ENCODE measurements at places on chromosomes 1 and 21. TPM values are rescaled to one million over a fixed set of nuclear protein-coding genes. Genes with fewer than 3 reads are reported as not detected.

LORICRIN gene
- total RNA-seq: not detected

GRCh38 chr1:234398849-234399381 is 25.7 kb downstream of the COA6 start:
- no peaks in the 10 kb centered on the region for H3K27me3 ChIP-seq
- peak overlapping the region; percentile 56 for H3K27ac ChIP-seq
- no peaks in the 10 kb centered on the region for H3K36me3 ChIP-seq
- H3K4me1 ChIP-seq: peaks cover 7% of the 10 kb centered on the region

DNA sequence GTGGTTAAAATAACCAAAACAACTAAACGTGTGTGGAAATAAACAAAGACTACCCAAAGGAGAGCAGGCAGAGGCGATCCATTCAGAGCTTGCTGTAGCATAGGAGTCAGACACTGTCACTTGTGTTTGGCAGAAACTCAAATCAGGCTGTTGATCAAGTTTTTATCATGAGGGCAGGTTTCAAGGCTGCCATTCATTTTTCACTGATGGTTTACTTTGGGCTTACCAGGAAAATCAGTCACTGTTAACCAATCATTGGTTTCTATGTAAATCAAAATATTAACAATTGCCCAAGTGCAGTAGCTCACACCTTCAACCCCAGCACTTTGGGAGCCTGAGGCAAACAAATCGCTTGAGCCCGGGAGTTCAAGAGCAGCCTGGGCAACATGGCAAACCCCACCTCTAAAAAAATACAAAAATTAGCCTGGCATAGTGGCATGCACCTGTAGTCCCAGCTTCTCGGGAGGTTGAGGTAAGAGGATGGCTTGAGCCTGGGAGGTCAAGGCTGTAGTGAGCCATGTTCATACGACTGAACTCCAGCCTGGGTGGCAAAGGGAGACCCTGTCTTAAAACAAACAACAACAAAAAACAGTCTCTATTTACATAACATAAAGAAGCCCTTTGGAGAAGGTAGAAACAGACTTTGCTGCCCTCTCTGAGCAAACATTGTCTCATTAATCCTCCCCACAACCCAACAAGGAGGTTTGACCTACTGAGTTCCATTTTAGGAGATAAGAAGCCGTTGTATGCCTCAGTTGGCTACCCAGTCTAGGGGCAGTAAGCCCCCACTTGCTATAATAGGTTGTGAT is 21.1 kb upstream of the ETS2 start:
- DNase-seq: no peak
- H3K4me1 ChIP-seq: no peaks in the 10 kb centered on the region
- H3K4me3 ChIP-seq: no peak overlapping the region

SPOCD1 gene
- 0.54 TPM for total RNA-seq

LAMC1 gene
- 0.33 TPM for total RNA-seq

RCAN1 gene
- 8.9 TPM for total RNA-seq

DNA sequence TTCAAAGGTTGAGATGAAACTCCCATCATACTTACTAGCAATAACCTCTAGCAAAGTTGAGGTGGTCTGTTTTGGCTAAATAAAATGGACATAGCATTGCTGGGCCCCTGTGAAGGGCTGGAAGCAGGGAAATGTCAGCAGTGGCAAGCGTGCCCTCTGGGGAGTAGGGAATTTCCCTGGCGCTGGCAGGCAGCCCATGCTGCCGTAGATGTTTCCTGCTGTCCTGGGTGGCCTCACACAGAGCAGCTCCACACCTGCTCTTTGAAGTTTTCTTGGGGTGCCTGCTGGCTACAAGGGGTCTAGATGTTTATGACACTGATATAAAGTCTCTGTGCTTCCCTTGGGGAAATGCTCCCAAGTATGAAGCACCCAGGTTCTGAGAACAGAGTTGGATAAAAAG is 30.2 kb downstream of the ADARB1 start:
- H3K4me3 ChIP-seq: no peak overlapping the region
- no peaks in the 10 kb centered on the region for H3K36me3 ChIP-seq
- H3K4me1 ChIP-seq: peaks cover 22% of the 10 kb centered on the region

DNA sequence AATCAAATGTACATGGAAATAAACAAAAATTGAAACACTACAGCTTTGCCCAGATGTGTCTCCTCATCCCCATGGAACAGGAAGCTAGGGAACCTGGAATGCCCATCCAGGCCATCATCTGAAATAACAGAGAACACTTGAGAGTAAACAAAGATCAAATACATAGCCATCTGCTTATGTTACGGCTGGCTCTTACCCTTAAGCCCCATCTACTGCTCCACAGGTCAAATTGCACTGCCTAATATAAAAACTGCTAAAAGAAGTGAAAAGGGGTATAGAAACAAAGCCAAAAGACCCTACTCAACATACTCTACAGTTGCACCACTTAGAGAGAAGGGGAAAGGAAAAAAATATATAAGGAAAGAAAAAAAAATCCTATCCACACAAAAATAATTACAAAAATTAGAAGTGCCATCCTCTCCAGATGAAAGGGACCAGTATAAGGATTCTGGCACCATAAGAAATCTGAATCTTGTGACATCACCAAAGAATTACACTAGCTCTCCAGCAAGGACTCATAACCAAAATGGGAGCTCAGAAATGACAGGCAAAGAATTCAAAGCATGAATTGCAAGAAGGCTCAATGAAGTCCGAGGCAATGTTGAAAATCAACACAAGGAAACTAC is 26.9 kb downstream of the OR6Y1 start:
- peaks cover 13% of the 10 kb centered on the region for H3K27me3 ChIP-seq
- no peaks in the 10 kb centered on the region for H3K36me3 ChIP-seq
- no peaks in the 10 kb centered on the region for H3K4me1 ChIP-seq
- no peak overlapping the region for H3K4me3 ChIP-seq
- peak; percentile 67 for DNase-seq

CD5L gene
- total RNA-seq: not detected

DNA sequence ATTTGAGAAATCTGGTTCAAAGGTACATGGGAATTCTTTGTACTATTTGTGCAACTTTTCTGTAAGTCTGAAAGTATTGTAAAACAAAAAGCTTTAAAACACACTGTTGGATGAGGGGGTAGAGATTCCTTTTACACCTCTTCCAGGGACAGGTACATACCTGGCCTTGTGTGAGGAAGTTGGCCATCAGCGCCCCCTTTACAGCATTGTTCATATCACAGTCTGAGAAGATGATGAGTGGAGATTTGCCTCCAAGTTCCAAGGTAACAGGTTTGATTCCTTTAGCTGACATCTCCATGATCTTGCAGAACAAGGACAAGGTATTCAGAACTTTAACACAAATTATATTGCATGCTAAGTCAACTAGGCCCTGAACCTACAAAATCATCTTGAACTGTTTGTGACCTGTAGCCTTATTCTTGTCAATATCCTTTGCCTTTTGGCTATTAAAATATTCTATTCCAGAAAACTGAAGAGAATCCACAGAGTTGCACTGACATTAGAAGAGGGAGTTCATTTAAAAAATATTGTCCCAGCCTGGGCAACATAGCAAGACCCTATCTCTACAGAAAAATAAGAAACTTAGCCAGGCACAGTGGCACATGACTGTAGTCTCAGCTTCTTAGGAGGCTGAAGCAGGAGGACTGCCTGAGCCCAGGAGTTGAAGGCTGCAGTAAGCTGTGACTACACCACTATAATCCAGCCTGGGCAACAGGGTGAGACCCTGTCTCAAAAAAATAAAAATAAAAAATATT is 18.9 kb downstream of the ALDH9A1 start:
- DNase-seq: no peak
- no peaks in the 10 kb centered on the region for H3K27me3 ChIP-seq
- H3K27ac ChIP-seq: no peak overlapping the region
- H3K4me3 ChIP-seq: no peak overlapping the region
- H3K4me1 ChIP-seq: no peaks in the 10 kb centered on the region

DNA sequence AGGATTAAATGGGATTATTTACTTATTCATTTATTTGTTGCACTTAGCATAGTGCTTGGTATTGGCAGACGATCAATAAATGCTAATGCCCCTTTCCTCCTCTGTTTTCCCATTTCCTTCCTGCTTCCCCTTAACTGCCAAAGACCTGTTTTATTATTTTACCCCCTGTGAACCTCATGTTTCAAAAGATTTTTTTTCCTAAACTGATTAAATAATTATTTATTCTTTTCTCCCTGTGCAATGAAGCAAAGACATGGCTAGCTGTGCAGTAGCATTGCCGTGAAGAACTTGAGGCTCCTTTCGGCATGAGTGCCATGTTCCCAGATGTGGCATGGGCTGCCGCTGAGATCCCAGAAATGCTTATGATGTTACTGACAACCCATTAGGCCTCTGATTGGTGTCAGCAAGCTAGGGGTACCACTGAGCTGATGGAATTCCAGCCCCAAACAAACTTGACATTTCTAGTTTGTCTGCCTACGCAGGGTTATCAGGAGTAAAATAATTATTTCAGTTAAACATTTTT is 266.4 kb upstream of the TMEM51 start:
- no peak overlapping the region for H3K27ac ChIP-seq
- no peak for DNase-seq
- H3K36me3 ChIP-seq: no peaks in the 10 kb centered on the region
- H3K4me1 ChIP-seq: no peaks in the 10 kb centered on the region

DNA sequence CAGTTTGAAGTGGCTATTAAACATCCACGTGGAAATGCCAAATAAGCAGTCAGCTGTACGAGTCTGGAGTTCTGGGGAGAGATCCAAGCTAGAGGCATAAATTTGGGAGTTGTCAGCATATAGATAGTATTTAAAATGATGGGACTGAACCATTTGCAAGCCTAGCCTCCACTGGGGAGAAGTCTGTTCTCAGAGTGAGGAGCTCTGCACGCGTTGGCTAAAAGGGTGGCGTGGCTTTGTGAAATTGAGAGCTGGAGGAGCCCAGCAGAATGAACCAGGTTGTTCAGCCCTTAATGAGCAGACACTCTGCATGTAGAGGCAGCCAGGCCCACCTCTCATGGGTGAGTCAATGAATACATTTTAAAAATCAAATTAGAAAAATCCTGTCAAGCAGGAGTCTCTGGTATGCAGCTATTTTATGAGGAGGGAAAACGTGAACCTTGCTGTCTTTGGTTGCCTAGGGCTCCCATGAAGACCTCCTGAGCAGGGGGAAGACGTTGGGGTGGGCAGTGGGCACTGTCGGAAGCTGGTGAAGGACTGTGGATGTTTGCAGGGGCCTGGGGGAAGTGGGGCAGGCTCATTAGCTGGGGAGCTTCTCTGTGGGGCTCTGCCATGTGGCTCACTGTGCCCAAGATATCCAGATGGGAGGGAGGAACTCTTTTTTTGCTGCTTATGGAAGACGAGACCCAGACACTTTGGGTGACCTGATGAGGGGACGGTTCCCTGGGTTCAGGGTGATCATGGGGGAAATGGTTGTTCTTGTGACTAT is 18.8 kb downstream of the TMCC2 start:
- DNase-seq: no peak
- H3K4me3 ChIP-seq: no peak overlapping the region
- no peaks in the 10 kb centered on the region for H3K27me3 ChIP-seq

- no peaks in the 10 kb centered on the region for H3K36me3 ChIP-seq
- no peak for DNase-seq
- H3K4me3 ChIP-seq: no peak overlapping the region
- H3K27ac ChIP-seq: no peak overlapping the region
- H3K4me1 ChIP-seq: no peaks in the 10 kb centered on the region
- H3K27me3 ChIP-seq: no peaks in the 10 kb centered on the region
These were observed 258.3 kb upstream of the KAZN start for GRCh38 chr1:14340002-14340785.

DNA sequence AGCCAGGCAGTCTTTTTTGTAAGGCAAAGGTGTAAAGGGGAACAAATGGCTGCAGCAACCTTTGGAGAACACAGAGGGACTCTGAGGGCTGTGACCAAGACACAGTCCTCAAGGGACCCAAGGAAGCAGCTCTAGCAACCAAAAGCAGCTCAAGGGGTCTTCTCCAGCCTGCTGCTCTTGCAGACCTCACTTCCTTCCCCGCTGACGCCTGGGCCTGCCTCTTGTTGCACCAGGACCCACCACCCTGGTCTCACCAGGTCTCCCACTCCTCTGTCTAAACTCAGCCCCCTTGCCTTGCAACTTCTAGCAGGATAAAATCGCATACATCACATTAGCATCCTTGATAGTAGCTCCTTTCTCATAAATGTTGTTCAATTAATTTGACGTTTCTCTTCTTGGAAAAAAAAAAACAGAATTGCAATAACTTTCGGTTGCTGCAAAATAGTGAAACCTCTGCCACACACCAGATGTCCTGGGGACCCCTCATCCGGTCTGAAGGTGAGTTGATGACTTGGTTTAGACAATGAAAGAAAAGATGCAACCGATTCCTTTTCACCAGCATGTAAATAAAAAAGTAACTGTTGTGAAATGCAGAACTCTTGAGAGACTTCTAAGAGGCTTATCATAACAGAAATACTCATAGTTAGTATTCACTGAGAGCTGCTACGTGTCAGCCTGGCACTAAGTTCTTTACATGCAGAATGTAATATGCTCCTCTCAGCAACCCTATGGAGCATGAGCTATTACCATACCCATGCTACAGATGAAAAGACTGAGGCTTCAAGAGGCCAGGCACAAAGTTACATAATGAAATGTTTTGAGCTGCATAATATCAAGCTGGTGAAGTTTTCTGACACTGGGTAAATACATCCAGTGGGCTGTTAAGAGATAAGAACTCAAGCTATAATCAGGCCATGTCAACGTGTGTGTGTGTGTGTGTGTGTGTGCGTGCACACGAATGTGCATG is 58.5 kb downstream of the UMODL1 start:
- no peaks in the 10 kb centered on the region for H3K36me3 ChIP-seq
- H3K27me3 ChIP-seq: no peaks in the 10 kb centered on the region
- H3K4me1 ChIP-seq: peaks cover 8% of the 10 kb centered on the region
- no peak overlapping the region for H3K4me3 ChIP-seq

- H3K27me3 ChIP-seq: no peaks in the 10 kb centered on the region
- H3K27ac ChIP-seq: peak overlapping the region; percentile 16
- peaks cover 10% of the 10 kb centered on the region for H3K4me1 ChIP-seq
- no peak for DNase-seq
- no peak overlapping the region for H3K4me3 ChIP-seq
- H3K36me3 ChIP-seq: no peaks in the 10 kb centered on the region
These were observed 338.1 kb upstream of the SNX7 start for GRCh38 chr1:98323388-98323787.

All from natural killer cell (primary cell).